ENCODE measurements at places on chromosomes 12 and 14.
A peak's percentile ranks its signal among the peaks of the same experiment; 100 is the strongest.

DNA sequence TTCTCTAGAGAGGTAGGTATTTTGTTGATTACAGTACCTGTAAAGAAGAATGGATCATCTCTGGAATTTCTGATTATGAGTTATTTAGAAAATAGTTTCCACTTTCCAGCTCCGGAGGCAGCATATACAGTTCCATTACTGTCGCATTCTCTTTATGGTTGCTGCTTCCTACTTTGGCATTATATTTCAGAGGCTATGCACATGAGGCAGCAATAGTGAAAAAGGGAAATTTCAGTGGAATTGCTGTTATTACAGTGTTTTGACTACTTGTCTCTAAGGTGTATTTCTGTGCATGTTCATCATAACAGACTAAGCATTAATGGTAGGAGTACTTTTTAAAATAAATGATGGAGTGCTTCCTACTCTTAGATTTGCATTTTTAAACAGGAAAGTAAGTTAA is 10.2 kb downstream of the GNG2 start:
- no peak for DNase-seq

- DNase-seq: no peak
These were observed 64.1 kb upstream of the JDP2 start for GRCh38 chr14:75363570-75364227.

DNA sequence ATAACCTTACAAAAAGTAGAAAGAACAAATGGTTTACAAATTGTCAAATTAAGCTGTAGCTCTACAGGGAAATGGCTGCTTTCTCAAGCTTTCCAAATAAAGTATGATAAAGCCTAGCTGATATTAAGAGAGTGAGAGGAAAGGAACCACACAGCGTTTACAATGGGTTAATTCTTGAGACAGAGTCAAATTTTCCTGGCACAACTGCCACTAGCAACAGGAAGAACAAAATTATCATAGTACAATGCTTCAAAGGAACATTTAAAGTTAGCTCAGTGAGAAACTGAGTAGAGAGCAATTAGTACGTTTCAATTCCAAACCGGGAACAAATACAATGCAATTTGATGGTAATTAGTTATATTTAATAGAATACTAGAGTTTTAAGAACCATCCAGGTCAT is 116.0 kb downstream of the PPP1R12A start:
- no peak for DNase-seq

DNA sequence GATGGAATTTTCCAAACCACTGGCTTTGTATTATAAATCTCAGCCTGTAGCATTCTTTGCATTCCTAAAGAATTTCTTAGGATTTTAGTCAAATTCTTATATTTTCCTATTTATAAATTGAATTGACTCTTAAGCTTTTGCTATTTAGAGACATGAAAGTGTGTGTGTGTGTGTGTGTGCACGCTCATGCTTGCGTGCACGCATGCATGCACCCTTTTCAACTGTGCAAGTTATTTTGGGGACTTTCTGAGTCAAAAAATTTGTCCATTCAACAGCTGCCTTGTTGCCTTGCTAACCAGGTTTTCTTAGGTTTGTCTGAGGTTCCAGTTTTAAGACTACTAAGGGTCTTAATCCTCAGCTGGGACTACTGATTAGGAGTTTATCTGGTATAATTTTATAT is 42.6 kb downstream of the GPATCH2L start:
- DNase-seq: no peak

- no peak for DNase-seq
These were observed 23.3 kb upstream of the HMGA2 start for GRCh38 chr12:65800937-65801336.

- DNase-seq: no peak
These were observed 3.0 kb downstream of the SETD1B start for GRCh38 chr12:121806546-121807423.

DNA sequence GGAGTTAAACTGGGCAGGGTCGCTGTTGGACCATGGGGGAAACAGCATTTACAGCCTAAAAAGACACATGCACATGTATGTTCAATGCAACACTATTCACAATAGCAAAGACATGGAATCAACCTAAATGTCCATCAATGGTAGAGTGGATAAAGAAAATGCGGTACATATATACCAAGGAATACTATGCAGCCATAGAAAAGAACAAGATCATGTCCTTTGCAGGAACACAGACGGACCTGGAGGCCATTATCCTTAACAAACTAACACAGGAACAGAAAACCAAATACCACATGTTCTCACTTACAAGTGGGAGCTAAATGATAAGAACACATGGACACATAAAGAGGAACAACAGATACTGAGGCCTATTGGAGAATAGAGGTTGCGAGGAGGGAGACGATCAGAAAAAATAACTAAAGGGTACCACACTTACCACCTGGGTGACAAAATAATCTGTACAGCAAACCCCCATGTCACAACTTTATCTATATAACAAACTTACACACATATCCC is 25.0 kb upstream of the SRP54 start:
- no peak for DNase-seq

DNA sequence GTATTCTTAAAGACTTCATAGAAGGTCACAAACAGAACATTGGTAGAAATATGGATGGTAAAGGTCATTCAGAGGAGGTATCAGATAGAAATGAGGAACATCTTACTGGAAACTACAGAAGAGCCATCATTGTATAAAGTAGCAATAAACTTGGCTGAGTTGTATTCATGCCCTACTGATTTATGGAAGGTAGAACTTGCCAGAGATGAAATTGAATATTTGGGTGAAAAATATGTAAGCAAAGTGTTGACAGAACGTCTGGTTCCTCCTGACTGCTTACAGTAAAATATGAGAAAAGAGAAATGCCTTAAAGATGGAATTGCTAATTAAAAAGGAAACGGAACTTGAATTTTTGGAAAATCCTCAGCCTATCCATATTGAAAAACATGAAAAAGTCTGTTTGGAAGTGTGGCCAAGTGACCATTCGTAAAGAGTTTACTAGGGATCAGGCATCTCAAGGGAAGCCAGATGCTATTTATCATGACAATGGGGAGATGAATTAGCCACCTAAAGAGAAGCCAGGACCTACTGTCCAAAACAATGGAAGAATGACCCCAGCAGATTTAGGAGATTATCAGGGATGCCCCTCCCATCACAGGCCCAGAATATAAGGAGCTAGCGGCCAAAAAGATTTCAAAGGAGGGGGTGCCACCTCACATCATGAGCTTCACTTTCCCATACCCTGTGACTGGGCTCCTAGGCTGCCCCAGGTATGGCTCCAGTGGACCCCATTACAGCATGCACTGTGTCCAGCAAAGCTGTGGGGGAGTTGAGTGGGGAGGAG is 189.3 kb downstream of the ITPR2 start:
- no peak for DNase-seq

GRCh38 chr12:57261428-57261865 is 10.5 kb upstream of the STAC3 start:
- DNase-seq: no peak

DNA sequence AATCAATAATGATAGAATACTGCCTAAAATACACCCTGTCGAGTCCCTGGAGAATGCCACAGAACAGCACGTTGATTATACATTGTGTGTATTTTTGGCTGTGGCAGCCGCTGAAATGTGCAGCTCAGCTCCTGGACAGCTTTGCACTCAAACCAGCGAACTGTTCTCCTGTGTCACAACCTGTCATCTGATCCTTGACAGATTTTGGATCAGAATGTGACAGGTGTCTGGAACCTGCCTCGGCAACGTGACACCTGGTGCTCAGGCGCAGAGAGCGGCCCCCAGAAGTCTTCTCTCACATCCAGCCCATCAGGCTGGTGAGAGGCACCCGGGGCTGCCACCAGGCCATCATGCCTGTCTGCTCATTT is 19.3 kb downstream of the MVK start:
- no peak for DNase-seq

DNA sequence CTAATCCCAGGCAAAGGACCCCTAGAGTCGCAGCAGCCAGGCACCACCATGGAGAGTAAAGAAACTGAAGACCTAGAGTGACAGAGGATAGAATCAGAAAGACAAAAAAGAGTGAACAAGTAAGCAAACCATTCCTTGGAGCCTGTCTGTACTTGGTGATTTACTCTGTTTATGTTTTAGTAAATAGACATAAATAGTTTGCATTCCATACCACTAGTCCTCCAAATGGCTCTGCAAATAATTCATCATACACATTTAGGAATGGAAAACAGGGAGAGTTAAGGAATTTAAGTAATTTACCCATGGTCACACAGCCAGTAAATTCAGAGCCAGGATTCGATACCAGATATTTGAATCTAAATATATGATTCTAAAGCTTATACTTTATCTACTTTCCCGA is 2.8 kb downstream of the OLR1 start:
- DNase-seq: no peak

DNA sequence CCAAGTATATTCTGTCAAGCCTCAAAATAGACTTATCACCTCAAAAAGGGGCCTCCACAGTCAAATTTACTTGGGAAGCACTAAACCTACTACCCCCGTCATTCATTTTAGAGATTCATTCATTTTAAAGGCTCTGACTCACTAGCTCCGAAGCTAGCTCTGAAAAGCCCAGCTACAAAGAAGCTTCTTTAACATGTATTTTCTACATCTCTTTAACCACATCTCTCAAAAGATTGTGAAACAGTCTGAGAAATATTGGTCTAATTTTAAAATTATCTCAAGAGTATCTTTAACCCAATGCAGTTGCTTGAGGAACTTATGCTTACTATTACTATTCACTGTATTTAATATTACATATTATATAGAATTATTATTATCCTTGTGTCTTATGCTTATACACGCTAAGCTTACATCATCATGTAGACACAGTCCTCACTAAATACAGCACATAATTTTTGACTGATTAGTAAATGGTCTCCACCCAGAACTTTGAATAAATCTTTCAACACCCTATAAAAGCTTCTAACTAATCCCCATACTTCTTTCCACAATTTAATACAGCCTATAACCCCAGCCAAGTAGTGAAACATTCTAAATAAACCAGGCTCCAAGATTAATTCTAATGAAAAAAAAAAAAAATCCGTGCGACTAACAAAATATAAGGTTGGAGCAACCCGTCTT is 7.8 kb downstream of the NT5DC3 start:
- no peak for DNase-seq

DNA sequence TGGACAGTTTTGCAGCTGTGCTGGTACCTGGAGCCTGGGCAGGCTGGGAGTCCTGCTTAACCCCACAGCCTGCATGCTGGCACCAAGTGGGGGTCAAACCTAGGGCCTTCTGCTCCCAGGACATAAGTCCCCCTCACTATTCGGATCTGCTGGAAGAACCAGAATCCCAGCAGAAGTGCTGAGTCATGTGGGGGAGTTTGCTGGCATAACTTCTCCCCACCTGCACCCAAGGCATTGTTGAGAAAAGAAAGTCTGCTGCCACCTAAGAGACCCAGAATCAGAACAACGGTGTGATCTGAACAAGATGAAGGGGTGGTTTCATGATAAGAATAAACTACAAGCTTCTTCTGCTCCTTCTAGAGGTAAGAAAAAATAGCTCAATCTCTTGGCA is 102.7 kb downstream of the RBM19 start:
- DNase-seq: peak; percentile 25

- DNase-seq: no peak
These were observed 2.3 kb downstream of the OR6J1 start for GRCh38 chr14:22641846-22642245.

GRCh38 chr12:87818441-87818840 is 210.8 kb downstream of the C12orf50 start:
- no peak for DNase-seq

GRCh38 chr14:23669441-23669840 is 33.3 kb downstream of the DHRS2 start:
- no peak for DNase-seq

DNA sequence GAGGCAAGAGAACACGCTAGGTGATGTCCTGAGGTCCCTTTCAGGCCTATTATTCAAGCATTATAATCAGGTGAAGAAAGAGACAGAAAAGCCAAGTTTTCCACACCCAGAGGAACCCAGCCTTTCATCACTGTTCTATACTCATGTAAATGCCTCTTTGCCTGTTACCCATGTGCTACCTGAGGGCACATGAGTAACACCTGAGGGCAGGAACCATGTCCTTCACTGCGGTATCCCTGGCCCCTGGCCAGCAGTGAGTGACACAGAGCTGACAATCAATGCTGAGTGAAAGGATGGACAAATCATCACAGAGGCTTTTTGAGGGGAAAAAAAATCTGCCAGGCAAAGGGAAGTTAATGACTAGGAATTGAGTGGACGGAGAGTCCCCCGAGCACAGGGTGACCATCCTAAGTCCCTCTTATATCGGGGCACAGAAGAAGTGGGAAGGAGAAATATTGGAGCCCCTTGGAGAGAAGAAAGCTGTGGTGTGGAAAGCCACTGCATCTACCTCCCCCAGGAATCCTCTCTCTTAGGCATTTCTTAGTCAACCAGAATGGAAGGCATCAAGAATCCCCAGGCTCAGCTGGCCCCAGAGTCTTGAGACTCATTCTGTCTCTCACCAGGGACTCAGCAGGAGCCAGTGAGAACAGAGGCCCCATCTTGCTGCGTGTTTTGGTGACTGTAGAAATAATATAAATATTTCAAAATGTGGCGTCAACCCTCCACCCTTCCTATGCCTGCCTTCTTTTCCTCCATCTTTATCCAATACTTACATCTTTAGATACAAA is 212.9 kb downstream of the DPF3 start:
- no peak for DNase-seq

GRCh38 chr12:115203701-115204100 is 519.7 kb upstream of the TBX3 start:
- DNase-seq: no peak

- DNase-seq: no peak
These were observed 4.2 kb upstream of the SLC8A3 start for GRCh38 chr14:70192915-70193314.

- DNase-seq: no peak
These were observed 10.0 kb downstream of the ITGA7 start for GRCh38 chr12:55697686-55698085.

DNA sequence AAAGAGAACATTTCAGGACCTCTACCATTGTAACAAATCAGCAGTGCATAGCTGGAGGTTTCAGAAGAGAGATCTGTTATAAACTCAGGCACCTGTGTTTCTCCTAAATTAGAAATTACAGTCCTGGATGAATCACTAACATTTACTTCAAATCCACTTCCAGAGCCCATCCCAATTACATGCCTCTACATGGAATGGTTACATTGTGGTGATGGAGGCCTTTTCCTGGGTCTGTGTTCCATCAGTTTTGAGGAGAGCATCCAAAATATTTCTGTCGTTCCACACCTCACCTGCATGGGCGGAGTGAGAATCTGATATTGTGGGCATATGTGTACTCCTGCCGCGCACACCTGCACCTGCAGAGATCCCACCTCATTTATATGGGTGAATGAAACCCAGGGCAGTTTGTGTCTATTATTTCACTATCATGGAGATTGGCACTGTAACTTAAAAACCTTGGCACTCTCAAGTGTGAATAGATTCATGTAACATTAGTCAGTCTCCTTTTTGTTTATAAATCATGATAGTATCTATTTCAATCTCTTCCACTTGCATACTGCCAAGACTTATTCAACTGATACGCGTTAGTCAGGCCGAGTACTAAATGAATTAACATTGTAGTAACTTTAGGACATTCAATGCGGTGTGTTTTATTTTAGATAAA is 215.1 kb upstream of the FAR2 start:
- no peak for DNase-seq

All from hypothalamus (tissue), 51 donors.